B cell (primary cell): ENCODE measurements at places on chromosomes 7 and 10. TPM values are rescaled to one million over a fixed set of nuclear protein-coding genes. Genes with fewer than 3 reads are reported as not detected.

Gene URGCP
- 12.5 and 16.5 TPM in 2 replicates for polyA plus RNA-seq

Gene HOXA13
- polyA plus RNA-seq, result not detected in 2 replicates

Gene TCTN3
- 13.4 and 16.9 TPM in 2 replicates for polyA plus RNA-seq

Gene LSM8
- polyA plus RNA-seq, result 65.2 and 178 TPM in 2 replicates

Gene SBDS
- 170 and 313 TPM in 2 replicates for polyA plus RNA-seq

Gene MPP7
- polyA plus RNA-seq, result 2.1 TPM in 2 replicates

Gene ITPRID1
- not detected in 2 replicates for polyA plus RNA-seq

Gene PPP1R3C
- polyA plus RNA-seq, result not detected in 2 replicates

Gene CRTAC1
- not detected in 2 replicates for polyA plus RNA-seq

Gene PLPP4
- polyA plus RNA-seq, result not detected in 2 replicates

Gene DCLRE1A
- polyA plus RNA-seq, result 1.4 and 1.6 TPM in 2 replicates

Gene KAZALD1
- 0.37 TPM in 1 of 2 replicates, not detected in the other for polyA plus RNA-seq

Gene CYP26A1
- polyA plus RNA-seq, result not detected in 2 replicates

Gene IKZF1
- polyA plus RNA-seq, result 199 and 229 TPM in 2 replicates

DNA sequence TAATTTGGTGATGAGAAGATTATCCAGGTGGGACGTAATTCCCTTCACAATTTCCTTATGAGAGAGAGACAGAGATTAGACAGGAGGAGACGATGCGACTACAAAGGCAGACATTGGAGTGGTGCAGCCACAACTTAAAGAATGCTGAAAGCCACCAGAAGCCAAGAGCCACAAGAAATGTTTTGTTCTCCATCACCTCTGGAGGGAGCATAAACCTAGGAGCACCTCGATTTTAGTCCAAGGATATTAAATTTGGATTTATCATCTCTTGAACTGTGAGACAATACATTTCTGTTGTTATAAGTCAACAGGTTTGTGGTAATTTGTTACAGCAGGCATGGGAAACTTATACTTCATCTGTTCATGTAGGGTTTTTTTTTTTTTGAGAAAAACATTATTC is 418.9 kb downstream of the DGKB start:
- no peak for DNase-seq

GRCh38 chr7:109864230-109864629 is 1226.7 kb upstream of the LRRN3 start:
- no peak for DNase-seq

GRCh38 chr10:1074748-1075308 is 18.6 kb downstream of the WDR37 start:
- no peak for DNase-seq

GRCh38 chr10:21173802-21174714 is 276.9 kb upstream of the NEBL start:
- DNase-seq, result no peak

- DNase-seq, result no peak
Observed at GRCh38 chr10:45582386-45582781, 90.2 kb downstream of the ZFAND4 start.

- no peak for DNase-seq
Observed at GRCh38 chr10:114266521-114266920, 27.5 kb downstream of the VWA2 start.

- no peak for DNase-seq
Observed at GRCh38 chr7:116390363-116390762, 109.2 kb upstream of the CAV2 start.

GRCh38 chr7:159271781-159272180 is 127.1 kb upstream of the VIPR2 start:
- DNase-seq, result no peak

DNA sequence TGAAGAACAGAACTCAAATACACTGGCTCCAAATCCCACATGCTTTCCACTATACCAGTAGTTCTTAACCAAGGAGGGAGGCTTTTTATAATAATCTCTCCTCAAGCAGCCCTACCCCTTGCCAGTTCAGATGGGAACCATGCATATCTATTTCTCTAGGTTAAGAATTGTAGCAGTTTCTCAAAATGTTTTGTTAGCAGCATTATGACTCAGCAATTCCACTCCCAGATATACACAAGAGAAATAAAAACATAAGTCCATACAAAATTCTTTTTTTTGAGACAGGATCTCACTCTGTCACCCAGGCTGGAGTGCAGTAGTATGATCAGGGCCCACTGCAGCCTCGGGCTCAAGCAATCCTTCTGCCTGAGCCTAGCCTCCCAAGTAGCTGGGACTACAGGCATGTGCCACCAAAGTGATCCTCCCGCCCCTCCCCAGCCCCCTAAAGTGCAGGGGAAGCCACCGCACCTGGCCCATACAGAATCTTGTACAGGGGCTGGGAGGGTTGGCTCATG is 18.1 kb downstream of the YWHAG start:
- DNase-seq, result no peak

GRCh38 chr7:15839416-15840100 is 153.1 kb upstream of the MEOX2 start:
- no peak for DNase-seq

DNA sequence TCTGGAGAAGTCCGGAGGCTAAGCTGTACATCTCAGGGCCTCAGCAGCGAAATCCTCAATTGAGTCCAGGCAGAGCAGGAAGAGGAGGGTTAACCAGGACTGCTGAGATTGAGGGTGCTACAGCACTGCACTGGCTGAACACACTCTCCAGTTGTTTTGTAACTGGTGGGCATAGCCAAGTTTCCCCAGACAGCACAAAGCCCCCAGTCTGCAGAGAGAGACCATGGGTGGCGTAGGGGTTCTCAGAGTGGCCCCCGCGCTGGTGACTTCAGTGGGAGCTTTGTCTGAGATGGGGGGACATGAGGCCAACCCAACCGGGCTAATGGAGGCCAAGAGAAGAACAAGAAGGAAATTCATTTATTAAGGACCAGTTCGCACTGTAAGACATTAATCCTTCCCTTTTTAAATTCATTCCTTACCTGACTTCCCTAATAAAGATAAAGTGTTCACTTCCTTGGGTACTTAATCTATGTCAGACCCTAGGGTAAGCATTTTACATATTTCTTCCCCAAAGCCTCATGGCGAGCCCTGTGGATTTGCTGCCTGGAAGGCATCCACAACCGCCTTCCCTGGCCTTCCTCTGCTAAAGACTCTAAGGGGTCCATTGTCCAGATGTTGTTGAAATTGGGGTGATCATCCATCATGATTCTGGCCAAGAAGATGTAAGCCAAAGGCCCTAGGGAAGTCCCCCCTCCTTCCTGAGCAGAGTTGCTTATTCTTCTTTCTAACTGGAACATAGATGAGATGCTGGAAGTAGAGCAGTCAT is 121.4 kb upstream of the CHST15 start:
- DNase-seq, result no peak

DNA sequence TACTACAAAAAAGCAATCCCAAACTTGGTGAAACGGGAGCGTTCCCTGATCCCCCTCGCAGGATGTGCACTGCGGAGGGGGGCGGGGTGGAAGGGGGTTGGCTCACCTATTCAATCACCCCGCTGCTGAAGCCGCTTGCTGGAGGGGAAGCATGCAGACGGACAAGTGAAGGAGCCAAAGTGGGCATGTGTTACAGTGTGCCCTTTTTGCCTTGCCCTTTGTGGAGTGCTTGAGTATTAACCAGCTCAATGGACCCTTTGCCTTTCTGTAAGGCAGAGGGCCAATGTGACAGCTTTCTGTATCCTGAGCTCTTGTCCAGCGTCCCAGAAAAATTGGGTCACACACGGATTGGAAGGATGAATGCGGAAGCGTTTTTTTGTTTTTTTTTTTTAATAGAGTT is 348.9 kb upstream of the NPSR1 start:
- DNase-seq, result no peak

DNA sequence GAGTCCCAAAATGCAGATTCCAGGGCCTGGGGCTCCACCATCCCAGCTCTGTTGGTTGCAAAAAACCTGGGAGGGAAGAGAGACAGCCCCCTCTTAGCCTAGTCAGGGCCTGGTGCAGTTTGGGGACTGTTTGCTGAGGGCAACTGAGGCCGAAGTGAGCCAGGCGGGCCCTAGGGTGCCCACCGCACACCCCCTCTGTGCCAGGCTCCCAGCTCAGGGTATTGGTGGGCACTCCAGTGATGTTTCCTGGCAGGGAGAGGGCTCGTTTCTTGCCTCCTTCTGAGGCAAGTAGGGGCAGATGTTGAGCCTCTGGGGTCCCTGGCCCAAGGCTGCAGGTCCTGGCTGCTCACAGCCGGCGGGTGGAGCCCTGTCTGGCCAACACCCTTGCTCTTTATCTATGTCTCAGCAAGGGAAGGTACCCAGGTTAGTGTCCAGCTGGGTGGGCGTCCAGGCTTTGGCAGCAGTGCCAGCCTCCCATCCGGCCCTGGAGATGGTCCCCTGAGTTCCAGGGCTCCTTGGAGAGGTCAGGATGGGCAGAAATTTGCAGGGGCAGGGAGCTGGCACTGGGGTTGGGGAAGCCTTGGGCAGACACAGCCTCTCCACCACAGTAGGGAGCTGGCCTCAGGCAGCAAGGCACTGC is 37.8 kb downstream of the KCTD7 start:
- DNase-seq, result no peak

DNA sequence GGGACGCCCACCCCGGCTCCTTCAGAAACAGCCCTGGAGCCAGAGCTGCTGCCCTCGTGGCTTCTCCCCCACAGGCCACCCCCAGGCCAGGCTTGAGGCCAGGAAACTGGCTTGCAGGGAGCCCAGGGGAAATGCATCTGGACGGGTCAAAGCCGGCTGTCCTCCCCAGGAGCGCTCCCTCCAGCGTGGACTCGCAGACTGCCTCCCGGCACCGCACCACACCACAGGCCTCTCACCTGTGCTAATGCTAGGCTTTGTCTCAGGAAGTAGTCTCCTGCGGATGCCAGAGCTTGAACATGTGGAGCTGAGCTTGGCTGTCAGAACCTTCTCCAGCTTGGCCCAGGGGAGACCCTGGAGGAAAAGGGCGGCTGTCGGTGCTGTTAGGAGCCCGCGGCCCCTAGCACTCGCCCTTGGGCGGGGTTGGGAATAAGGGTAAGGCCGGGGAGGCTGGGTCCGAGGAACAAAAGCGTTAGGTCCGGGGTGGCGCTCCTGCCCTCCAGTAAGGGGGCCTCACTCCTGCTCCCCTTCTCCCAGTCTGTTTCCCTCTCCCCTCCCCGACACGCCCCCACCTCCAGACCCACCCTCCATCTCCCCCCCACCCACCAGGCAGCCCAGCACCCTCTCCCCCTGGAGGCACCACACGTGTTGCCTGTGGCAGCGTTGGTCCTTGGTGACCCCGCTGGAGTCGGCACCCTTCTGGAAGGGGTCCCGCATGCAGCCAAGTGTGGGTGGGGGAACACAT is 21.6 kb upstream of the DRGX start:
- DNase-seq, result no peak

DNA sequence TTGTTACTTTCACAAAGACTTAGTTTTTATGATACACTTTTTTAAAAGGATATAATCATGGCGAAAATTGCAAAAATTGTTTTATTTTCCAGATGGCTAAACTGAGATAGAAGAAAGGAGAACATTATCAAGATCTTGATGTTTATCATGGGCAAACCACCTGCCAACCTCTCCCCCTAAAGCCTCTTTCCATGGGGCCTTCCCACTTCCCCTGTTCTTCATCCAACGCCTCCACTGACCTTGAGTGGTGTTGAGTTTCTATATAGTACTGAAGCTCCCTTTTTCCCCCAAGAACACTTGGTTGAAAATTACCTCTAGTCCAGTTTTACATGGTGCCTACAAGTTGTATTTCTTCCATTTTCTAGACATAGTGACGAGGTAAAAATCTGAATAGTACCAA is 5.0 kb downstream of the CREB3L2 start:
- DNase-seq, result no peak

DNA sequence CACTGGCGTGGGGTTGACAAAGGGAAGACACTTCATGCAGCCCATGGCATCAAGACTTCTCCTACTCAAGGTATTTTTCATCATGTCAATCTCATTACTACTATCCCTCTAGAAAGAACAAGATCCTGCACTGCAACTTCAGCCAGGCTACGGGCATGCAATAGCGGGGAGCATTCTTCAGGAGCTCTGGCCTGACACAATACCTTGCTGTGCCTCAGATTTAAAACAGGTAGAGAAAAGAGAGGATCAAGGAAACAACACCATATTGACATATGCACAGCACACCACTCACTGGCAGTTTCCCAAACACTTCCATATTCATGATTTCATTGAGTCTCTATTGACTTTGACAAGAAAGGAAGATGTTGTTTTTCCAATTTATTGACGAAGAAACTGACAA is 51.5 kb downstream of the DOCK4 start:
- DNase-seq, result no peak

GRCh38 chr7:142883145-142883544 is 2.4 kb downstream of the TRPV6 start:
- no peak for DNase-seq

DNA sequence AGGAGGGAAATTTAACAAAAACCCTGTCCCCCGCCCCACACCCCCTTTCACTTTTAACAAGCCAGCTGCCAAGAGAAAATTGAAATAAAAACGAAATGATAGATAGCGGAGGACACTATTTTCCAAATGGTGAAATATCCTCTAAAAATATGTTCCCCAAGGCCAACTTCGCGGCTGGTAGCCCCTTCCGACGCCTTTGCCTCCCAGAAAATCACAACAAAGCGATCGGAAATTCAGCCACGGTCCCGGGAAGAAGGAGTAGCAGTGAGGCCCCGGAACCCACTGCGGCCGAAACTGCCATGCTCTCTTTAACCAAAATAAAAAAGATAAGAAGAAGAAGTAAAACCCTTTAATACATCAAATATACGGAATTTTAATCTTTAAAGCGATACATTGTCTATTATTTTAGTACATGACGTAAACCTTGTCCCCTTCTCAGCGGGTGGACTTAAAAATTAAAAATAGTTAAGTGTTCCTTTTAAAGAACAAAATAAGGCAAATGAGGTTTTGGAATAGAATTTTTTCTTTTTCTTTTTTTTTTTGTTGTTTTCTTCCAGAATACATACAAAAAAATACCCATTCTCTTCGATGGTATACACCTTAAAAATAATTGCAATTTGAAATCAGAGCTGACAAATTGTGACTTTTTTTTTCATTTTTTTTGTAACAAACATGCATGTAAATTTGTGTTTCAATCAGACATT is 3.9 kb downstream of the ZNF503 start:
- DNase-seq, result no peak

GRCh38 chr10:17348501-17349349 is 105.7 kb downstream of the ST8SIA6 start:
- no peak for DNase-seq

DNA sequence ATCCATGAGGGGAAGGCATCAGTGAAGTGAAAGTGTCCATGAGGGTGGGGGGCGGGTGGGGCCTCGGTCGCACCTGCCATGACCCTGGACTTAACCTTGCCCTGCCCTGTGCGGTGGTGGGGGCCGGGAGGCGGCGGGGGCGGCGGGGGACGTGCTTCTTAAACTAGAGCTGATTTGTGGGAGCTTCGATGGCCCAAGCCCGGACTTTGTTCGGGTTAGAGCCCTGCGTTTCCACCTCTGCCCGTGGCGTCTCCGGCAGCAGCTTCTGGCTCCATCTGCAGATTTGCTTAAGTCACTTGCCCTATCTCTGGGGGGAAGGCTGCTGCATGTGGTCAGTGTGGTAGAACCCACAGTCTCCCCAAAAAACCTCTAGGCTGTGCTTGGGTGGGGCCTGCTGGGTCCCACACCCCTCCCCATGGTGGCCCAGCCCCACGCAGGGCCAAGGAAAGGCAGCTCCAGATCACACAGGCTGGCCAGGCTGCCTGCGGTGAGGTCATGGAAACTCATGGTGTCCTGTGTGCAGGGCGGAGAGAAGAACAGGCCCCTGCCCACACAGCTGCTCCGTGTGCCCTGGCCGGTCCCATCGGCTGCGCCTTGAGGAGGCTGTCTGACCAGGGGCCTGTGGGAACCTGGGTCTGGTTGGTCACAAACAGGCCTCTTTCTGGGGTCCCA is 93.2 kb downstream of the INPP5A start:
- no peak for DNase-seq

GRCh38 chr7:68980011-68980410 is 618.3 kb upstream of the AUTS2 start:
- no peak for DNase-seq

- peak; percentile 32 for DNase-seq
Observed at GRCh38 chr10:110395350-110396283, 90.9 kb upstream of the SMNDC1 start.
